CD8-positive, alpha-beta T cell (primary cell): ENCODE measurements at places on chromosomes 2 and 18.
A peak's percentile ranks its signal among the peaks of the same experiment; 100 is the strongest.

GRCh38 chr2:213227458-213227857 is 56.8 kb upstream of the SPAG16 start:
- DNase-seq = no peak

DNA sequence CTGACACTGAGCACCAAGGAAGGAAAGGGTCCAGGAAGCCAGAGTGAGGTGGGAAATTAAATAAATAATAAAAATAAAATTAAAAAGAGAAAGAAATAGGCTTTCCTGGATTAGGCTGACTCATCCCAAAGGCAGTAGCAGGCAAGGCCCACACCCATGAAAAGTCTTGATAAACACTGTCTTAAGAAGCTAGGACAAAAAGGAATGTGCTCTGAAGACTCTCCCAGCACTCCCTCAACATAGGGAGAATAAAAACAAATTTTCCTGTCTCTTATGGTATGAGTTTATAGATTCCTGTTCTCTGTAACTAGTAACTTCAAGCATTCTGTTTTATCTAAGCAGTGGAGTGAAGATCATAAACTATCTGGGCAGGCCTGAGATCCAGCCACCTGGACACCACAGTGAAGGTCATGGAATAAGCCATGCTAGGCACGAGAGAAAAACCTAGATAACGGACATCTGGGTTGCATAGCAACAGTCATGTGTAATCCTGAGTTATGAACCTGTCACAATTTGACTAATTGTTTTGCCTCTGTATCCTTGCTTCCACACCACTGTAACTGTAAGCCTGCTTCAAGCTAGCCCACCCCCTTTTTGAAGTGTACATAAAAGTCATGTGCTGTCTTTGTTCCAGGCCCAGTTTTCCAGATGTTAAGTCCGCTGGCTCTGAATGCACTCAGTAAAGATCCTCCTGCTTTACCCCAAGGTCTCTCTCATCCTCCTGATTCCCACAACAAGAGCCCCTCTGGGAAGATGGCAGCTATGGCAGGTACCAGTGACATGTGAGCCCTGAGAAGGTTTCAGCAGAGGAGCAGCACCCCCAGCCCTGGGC is 107.8 kb downstream of the NDUFA10 start:
- no peak for DNase-seq

DNA sequence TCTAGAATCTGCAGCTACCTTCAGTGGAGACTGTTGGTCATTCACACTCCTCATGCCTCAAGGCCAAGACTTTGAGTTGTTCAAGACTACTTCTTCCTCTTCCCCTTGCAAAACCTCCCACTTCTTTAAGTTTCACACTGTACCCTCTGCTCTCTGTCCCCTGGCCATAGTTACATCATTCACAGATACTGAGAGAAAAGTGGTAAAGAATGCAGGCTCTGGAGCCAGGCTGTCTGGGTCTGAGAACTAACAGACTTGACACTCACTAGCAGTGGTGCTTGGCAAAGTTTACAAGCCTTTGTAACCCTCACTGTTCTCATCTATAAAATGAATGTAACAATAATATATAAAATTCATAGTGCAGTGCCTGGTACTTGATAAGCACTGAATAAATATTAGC is 61.8 kb downstream of the CDH20 start:
- DNase-seq = no peak

GRCh38 chr2:134178138-134178877 is 75.6 kb upstream of the MGAT5 start:
- DNase-seq = peak; percentile 20

DNA sequence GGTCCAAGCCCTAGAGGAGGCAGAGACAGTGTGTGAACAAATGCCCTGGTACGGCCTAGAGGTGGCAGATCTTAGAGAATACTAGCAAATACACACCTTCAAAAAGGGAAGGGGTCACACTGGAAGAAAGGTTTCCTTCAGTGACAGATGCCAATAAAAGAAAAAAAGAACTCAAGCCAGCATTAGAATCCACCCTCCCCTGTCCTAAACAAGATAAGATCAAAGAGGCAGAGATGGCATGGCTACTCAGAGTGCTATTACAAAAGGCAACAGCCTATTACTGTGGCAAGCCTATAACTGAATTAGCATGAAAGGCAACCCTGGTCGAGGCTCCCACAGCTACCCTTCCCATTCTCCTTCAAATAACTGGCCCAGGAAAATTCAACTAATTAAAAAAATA is 69.6 kb downstream of the SMC6 start:
- DNase-seq = no peak

GRCh38 chr2:34332813-34333212 is 733.7 kb upstream of the FAM98A start:
- no peak for DNase-seq

- no peak for DNase-seq
Measured at GRCh38 chr18:57107140-57107832, 39.6 kb upstream of the BOD1L2 start.

GRCh38 chr2:26838121-26838906 is 9.6 kb upstream of the DPYSL5 start:
- no peak for DNase-seq

GRCh38 chr18:7872569-7872968 is 305.5 kb downstream of the PTPRM start:
- DNase-seq = no peak

GRCh38 chr18:50696436-50696835 is 123.4 kb downstream of the MRO start:
- no peak for DNase-seq

DNA sequence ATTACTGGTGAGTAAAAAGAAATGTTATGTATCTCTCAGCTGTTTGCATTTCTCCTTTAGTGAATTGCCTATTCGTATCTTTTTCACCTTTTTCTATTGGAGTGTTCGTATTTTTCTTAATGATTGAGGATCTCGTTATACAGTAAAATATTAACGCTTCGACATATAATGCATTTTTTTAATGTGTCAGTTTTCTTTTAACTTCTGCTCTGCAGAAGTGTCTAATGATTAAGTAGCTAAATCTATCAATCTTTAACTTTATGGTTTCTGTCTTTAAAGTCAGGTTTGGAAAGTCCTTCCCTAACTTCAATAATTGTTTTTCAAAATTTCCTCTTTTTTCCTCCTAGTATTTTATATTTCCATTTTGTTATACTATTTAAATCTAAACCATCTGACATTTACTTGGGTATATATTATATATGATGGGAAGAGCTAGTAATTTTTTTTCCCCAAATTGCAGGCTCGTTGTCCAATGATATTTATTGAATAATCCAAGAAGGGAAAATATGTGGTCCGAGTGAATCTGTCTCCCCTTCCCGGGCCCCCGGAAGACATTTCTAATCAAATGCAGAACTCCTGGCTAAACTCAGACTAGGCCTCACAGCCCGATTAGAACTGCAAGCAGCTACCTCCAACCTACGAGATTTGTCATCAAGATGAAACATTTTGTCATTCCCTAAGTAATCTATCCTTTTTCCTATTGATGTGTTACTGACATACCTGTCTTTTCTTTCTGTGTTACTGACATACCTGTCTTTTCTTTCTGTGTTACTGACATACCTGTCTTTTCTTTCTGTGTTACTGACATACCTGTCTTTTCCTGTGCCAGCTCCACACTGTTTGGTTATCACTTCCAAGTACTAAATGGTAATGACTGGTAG is 17.2 kb downstream of the PCBP1 start:
- no peak for DNase-seq

- DNase-seq = no peak
Measured at GRCh38 chr2:238996331-238997136, 148.6 kb downstream of the TWIST2 start.

DNA sequence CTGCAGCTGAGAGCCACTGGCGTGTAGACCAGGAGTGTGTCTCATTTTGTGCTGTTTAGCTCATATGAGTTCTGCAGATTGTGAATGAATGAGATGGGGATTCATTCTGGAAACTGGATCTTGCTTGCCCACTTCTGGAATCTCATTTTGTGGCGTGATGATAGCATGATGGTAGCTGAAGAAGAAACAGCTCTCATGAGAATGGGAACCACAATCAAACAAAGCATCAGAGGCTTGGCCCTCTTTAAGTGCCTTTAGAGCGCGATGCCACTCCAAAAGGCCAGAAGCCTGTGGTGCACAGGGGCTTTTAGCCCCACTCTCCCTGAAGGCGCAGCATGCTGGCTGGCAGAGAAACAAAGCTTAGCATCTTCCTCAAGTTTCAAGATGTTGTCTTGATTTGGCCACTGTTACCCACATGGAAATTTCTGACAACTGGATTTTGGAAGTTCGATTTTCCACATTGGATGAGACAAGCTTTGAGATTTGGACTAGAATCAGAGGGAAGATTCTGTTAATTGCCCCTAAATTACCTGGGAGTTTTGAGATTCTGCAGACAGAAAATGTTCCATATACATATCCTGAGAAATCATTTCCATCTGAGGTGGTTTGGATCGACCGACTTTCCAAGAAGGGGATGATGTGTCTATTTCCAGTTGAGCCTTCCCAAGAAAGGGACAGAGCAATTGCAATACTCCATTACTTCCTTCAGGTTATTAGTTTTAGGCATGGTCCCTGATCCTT is 234.5 kb downstream of the VAPA start:
- DNase-seq = no peak

GRCh38 chr2:84866122-84866521 is 14.8 kb downstream of the TRABD2A start:
- DNase-seq = no peak

DNA sequence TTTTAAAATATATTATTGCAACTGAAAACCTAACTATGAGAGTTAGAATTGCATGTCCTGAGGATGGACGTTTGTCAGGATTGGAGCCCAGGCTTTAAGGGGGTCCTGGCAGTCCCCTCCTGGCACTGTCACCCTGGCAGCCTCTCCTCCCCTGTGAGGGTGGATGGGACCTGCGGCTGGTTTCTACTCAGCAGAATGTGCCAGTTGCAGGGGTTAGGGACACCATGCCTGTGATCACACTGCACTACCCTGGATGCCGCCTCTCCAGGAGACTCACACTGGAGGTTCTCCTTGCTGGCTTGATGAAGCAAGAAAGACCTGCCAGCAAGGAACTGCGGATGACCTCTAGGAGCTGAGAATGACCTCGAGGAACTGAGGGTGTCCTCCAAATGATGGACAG is 356.7 kb upstream of the MYT1L start:
- DNase-seq = no peak

GRCh38 chr2:85988914-85989270 is 100.1 kb upstream of the ST3GAL5 start:
- DNase-seq = no peak

GRCh38 chr2:196594158-196594557 is 45.4 kb upstream of the CCDC150 start:
- no peak for DNase-seq

DNA sequence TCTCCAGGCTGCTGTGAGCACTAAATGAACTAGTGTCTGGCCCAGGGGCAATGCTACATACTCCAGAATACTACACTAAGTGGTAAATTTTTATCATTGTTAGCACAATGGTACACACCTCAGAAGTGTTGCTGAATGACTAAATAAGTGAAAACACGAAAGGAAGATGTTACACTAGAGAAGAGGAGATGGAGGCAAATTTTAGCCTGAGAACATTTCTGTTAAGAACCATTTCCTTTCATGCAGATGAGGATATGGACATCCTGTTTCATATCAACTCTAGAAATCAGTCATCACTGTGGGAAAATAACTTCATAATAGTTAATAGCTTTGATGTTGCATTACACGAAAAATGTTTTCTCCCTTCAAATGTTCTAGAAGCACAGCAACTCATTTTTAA is 117.6 kb upstream of the STK17B start:
- no peak for DNase-seq

GRCh38 chr18:33605250-33605649 is 27.2 kb downstream of the ASXL3 start:
- no peak for DNase-seq

DNA sequence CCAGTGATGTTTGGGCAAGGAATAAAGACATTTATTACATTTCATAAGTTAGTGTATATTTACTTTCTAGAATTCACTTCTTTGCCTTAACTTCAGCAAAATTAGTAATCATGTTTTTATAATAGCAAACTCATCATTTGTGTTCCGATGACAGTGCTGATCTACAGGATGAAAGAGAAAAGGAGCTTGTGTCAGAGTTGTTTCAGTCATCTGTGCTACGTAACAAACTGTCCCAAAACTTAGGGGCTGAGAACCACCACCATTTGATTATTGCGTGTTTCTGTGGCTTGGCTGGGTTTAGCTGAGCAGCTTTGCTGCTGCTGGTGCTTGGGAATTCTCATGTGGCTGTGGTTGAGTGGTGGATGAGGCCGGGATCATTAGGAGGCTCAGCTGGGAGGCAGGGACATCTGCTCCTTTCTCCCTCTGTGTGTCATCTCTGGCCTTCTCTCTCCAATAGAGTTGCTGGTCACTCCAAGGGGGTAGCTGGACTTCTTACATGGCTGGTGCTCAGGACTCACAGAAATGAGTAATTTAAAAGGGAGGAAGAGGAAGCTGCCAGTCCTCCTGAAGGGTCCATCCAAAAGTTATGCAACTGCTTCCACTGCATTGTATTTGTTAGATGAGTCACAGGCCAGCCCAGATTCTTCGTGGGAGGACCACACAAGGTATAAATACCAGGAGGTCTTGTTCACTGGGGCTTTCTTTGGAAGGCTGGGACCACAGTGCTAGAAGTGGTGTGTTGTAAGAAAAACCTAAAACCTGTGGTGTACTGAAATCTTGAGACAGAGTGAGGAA is 43.4 kb upstream of the HAAO start:
- peak; percentile 16 for DNase-seq

DNA sequence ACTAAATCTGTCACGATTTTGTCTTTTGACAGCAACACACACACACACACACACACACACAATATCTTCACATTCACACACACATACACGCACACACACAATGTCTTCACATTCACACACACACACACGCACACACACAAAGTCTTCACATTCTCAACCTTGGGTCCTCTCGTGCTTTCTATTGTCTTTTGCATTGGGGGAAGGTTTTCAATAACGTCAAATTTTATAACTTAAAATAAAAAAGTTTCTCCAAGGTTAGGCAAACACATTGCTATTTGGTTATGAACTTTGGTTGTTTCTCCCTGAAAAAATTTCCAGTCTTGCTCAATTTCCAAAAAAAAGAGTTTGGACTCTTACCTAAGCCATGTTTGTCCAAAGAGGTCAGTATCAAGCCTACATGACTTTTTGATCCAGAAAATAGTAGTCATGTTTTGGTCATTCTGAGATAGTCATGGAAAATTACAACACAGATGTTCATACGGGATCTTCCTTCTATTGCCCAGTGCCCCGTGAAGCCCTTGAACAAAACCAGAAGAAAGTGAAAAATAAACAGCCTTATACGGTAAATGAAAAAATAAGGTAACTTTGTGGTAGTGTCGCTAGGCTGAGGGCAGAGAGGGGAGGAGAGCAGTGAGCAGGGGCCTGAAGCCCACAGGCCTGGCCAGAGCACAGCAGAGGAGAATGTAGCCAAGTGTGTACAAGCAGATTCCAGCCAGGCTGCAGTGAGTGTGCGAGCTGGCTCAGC is 542.8 kb upstream of the ID2 start:
- DNase-seq = no peak

GRCh38 chr2:174012347-174013314 is 47.5 kb upstream of the SP3 start:
- peak; percentile 65 for DNase-seq

DNA sequence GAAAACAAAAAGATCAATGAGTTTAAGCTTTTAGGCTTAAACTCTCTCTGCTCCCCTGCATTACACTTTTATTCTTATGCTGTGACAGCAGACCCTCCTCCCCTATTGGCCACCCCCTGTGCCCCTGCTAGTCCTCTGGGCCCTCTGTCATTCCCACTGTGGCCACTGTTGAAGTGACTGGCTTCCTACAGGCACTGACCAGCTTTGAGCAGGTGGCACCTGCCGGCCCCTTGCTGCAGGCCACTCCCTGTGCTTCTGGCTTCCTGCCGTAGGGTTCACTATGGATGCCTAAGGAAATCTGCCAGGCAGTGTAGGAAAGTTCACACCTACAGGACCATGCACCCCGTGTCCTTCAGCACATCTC is 156.5 kb upstream of the L3MBTL4 start:
- no peak for DNase-seq
